ENCODE measurements at places on chromosomes 3 and 15. TPM values are rescaled to one million over a fixed set of nuclear protein-coding genes. Genes with fewer than 3 reads are reported as not detected.

ITIH3 gene
- total RNA-seq, result not detected

PEX11A gene
- total RNA-seq, result 6.7 TPM

TRH gene
- not detected for total RNA-seq

ST3GAL6 gene
- 1.7 TPM for total RNA-seq

ZIC1 gene
- not detected for total RNA-seq

FSIP1 gene
- total RNA-seq, result 0.27 TPM

CAV3 gene
- total RNA-seq, result not detected

ABI3BP gene
- total RNA-seq, result 5.2 TPM

GOLGA6B gene
- total RNA-seq, result 0.61 TPM

SYNM gene
- 9.4 TPM for total RNA-seq

PLCH1 gene
- 11.6 TPM for total RNA-seq

SAMMSON gene
- total RNA-seq, result not detected

SAMD7 gene
- not detected for total RNA-seq

SUSD5 gene
- total RNA-seq, result 0.93 TPM

CCDC33 gene
- total RNA-seq, result 2.1 TPM

IRAK2 gene
- total RNA-seq, result 31.6 TPM

PPM1L gene
- 18.4 TPM for total RNA-seq

UQCC5 gene
- 14.0 TPM for total RNA-seq

SEMA3F gene
- total RNA-seq, result 1.7 TPM

GOLGA8R gene
- 0.24 TPM for total RNA-seq

SEMA6D gene
- not detected for total RNA-seq

GOLGA8M gene
- total RNA-seq, result not detected

CLDN18 gene
- 3.3 TPM for total RNA-seq

ADGRG7 gene
- 1.4 TPM for total RNA-seq

COL8A1 gene
- total RNA-seq, result 0.71 TPM

CHDH gene
- 24.9 TPM for total RNA-seq

PRTG gene
- 12.0 TPM for total RNA-seq

CSPG5 gene
- total RNA-seq, result 6.1 TPM

PAQR9 gene
- 1.3 TPM for total RNA-seq

IL16 gene
- not detected for total RNA-seq
